ENCODE measurements at places on chromosomes 1 and 21. TPM values are rescaled to one million over a fixed set of nuclear protein-coding genes. Genes with fewer than 3 reads are reported as not detected.

- DNase-seq, result peak; percentile 95
Observed at GRCh38 chr1:53899206-53899628, 5.2 kb downstream of the DIO1 start.

- no peak for DNase-seq
Observed at GRCh38 chr1:87523466-87523865, 194.8 kb downstream of the LMO4 start.

- DNase-seq, result no peak
Observed at GRCh38 chr1:32900371-32900955, 726 bp downstream of the TMEM54 start.

GRCh38 chr1:27071049-27071416 is 58.4 kb upstream of the TENT5B start:
- no peak for DNase-seq

DNA sequence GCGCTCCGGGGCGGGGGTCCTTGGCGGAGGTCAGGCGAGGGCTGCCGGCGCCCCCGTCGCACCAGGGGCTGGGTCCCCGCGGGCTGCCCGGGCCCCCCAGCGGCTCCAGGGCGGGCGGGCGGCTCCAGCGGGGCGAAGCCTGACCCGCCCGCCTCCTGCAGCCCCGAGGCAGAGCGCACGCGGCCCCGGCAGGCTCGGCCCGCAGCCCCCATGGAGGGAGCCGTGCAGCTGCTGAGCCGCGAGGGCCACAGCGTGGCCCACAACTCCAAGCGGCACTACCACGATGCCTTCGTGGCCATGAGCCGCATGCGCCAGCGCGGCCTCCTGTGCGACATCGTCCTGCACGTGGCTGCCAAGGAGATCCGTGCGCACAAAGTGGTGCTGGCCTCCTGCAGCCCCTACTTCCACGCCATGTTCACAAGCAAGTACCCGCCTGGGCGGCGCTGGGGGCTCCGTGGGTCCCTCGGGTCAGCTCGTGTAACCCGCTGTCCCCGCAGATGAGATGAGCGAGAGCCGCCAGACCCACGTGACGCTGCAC is 817 bp downstream of the KLHL17 start:
- no peak for DNase-seq

GRCh38 chr1:9240914-9241820 is 6.6 kb downstream of the H6PD start:
- no peak for DNase-seq

DNA sequence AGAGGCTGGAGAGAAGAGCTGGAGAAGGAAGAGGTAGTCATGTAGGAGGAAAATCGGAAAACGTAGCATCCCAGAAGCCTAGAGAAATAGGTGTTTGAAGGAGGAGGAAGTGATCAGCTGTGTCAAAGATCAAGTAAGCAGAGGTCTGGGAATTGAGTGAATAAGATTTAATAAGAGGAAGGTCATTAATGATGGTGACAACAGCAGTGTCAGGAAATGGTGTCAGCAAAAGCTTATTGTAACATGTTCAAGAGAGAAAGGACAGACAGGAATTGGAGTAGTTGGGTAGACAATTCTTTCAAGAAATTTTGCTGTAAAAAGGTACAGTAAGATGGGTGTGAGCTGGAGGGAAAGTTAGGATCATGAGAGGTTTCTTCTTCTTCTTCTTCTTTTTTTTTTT is 41.6 kb upstream of the SLC6A9 start:
- no peak for DNase-seq

DNA sequence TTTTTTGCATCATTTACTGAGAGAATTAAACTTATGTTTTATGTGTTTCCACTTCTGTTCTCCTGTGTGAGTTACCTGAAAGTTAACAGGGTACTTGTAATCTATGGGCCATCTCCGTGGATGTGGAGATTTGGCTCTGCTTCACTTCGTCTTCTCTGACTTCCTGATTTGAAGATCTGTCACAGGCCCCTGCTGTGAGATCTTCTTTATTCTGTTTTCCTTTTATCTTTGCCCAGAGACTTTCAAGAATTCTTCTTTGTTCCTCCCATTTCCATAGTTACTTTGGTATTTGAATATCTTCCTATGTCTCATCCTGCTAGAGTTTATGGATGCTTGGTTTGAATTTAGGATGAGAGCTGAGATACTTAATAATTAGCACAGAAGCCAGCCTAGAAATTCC is 35.4 kb upstream of the PKN2 start:
- no peak for DNase-seq

- DNase-seq, result peak; percentile 46
Observed at GRCh38 chr1:36084497-36085115, 712 bp downstream of the TEKT2 start.

- no peak for DNase-seq
Observed at GRCh38 chr21:34950980-34951379, 98.1 kb downstream of the RUNX1 start.

- DNase-seq, result no peak
Observed at GRCh38 chr1:182715531-182715930, 31.1 kb upstream of the RGS8 start.

GRCh38 chr1:119885903-119886783 is 10.2 kb downstream of the ADAM30 start:
- peak; percentile 75 for DNase-seq

DNA sequence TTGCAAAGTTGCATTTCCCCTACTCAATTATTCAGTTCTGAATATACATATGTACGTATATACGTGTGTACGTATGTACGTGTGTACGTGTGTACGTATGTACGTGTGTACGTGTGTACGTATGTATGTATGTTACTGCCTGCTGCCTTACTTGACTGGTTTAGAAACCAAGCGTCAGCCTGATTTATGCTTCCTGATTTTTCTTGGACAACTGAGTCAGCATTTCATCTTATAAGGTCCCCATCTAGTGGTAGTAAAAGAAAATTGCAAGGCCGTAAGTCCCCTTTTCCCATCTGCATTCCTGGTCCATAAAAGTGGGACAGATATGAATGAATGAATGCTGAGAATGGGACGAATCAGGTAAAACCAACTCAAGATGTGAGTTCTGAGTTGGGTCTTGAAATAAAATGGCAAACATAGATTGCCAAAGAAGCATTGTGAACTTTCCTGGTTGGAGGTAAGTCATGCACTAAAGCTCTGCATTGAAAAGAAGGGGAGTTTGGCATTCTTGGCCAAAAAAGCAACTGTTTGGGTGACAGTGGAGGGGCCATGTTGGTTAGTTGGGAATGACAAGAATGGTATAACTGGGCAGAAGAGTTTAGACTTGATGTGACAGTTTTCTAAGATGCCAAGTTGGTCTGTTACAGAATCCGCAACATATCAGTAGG is 76.4 kb upstream of the DNAH14 start:
- no peak for DNase-seq

DNA sequence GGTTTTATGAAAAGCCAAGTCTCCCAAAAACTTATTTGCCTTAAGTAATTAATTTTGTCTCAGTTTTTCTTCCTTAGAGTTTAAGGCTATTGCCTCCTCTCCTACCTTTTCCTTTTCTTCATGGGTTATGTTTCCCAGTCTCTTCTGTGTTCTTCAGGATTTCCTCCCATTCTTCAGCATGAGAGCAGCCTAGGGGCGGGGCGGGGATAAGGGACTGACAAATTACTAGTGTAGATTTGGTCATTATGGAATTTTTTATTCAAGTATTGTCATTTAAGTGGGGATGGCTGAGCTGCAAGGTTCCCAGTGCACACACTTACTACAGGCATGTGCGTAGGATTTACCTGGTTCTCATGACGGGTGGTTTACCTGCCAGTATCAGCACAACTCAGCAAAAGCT is 35.2 kb upstream of the PIGV start:
- DNase-seq, result no peak

GRCh38 chr1:88979054-88979748 is 13.2 kb downstream of the KYAT3 start:
- DNase-seq, result no peak

- no peak for DNase-seq
Observed at GRCh38 chr21:24759348-24760075, 847.8 kb downstream of the MRPL39 start.

GRCh38 chr1:234961456-234962339 is 166.9 kb downstream of the TOMM20 start:
- DNase-seq, result peak; percentile 70

DNA sequence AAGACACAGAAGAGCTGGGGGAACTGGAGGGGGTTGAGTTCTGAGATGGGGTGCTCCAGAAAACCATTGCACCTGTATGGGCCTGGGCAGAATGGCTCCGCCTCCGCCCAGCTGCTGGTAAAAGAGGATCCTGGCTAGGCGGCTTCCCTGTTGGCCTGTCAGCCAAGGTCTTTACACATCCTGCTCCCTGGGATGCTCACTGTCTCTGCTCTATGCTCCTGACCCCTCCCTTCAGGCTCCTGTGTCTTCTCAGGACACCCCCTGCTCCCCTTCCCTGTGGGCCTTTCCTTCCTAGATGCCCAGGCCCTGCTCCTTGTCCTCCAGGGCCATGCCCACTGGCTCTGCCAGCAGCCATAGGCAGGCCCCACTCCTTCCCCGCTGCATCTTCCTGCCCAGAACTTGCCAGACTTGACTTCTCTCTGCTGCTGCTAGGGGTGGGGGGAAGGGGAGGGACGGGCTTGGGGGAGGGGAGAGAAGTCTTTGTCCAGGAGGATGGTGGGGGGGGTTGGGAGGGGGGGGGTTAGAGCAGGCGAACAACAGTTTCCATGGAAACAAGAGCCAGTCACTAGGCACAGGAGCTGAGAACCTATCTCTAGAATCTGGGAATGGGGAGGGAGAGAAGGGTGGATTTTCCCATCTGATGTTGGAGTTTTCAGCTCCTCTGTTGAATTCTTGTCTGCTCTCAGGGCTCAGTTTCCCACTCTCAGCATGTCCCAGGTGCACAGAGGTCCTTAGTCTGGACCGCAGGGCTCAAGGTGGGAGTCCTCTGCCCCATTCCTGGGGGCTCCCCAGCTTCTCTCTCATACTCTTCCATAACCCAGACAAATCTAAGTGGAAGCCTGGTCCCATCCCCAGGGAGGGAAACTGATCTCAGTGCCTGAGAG is 10.6 kb downstream of the CELSR2 start:
- DNase-seq, result no peak

- DNase-seq, result no peak
Observed at GRCh38 chr21:19123053-19123452, 719.5 kb upstream of the TMPRSS15 start.

DNA sequence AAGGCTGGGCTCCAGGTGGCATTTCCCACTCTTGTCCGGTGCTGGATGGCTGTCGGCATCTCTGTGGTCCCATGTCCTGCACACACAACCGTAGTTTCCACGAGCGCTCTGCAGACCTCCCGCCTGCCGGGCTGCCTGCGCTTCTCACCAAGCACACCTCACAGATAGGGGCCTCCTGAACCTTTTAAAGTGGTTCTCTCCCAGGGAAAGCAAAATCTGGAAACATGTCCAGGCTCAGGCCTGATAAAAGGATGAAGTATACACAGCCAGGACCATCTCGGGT is 46.2 kb downstream of the CAPN9 start:
- no peak for DNase-seq

GRCh38 chr1:11342621-11343032 is 69.6 kb downstream of the UBIAD1 start:
- DNase-seq, result no peak

- no peak for DNase-seq
Observed at GRCh38 chr1:15524021-15524282, at the start of gene CASP9. Gene CASP9 (minus strand): TSS chr1:15524215. CDS start chr1:15524200, 15 bp downstream.

DNA sequence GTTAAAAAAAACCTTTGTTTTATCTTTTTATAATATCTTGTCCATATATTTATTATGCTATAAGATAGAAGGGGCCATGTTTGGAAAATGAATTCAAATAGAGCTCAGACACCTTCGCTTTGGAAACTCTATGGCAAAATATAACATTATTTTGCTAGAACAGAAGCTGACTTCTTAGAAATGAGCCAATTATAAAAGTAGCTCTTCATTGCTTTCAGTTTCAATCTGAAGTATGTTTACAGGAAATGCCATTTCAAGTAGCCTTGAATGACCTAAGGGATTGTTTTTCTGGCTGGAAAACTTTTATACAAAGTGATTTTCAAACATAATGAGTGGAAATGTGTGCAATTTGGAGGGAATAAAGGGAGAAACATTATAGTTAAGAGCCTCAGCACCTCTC is 37.8 kb upstream of the GBP5 start:
- DNase-seq, result no peak

DNA sequence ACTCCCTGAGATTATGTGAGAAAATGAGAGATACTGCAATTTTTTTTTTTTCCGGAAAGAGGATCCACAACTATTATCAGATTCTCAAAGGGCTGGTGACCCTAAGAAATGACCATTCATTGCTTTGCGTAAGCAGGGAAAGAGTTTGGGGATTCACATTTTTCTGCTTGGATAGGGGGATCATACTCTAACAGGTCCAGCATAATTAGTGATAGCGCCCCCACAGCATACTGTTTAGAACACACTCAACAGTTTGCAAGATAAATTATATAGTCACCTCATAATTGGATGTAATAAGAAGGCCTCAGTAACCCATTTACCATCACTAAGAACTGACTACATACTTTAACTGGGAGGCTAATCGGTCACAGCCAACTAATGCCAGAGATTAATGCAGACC is 1.9 kb downstream of the CCT3 start:
- no peak for DNase-seq

Gene PIGM
- 3.4 TPM for total RNA-seq

Gene DNAI4
- total RNA-seq, result 1.4 TPM

Gene TMEM35B
- 15.8 TPM for total RNA-seq

Gene NEGR1
- total RNA-seq, result 0.20 TPM

Gene RHD
- 0.18 TPM for total RNA-seq

Gene PRKAA2
- 0.40 TPM for total RNA-seq

Gene PRELP
- 6.4 TPM for total RNA-seq

Gene AJAP1
- total RNA-seq, result 0.63 TPM

Gene SESN2
- total RNA-seq, result 15.2 TPM

Measured in left lobe of liver (tissue), 2 donors.